ENCODE measurements at places on chromosomes 7 and 10.

DNA sequence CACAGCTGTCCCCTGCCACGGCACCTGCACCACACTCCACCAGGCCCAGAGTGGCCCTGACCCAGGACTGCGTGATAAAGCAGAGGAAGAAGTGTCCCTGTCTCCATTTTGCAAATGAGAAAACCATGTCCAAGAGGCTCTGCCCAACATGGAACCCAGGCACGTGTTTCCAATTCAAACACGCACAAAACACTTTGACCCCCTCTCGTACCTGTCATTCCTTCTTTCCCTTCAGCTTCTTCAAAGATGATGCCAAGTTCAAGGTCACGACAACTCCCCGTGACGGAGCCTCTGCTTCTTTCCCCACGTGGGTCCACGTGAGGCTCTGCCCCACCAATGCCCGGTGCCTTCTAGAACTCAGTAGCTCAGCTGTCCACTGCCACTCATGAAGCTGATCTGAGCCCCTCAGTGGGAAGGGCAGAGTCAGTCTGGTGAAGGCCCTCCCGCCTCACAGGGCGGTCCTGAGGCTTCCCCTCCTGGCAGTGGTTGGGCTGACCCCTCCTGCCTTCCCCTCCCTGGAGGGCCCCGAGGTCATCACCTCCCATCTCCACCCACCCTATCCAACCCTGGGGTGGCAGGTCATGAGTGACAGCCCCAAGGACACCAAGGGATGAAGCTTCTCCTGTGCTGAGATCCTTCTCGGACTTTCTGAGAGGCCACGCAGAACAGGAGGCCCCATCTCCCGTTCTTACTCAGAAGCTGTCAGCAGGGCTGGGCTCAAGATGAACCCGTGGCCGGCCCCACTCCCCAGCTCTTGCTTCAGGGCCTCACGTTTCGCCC is 19.0 kb downstream of the CALML5 start:
- peaks cover 46% of the 10 kb centered on the region for H3K27me3 ChIP-seq
- no peaks in the 10 kb centered on the region for H3K36me3 ChIP-seq
- H3K4me3 ChIP-seq = no peak overlapping the region
- no peak for DNase-seq
- no peaks in the 10 kb centered on the region for H3K4me1 ChIP-seq

DNA sequence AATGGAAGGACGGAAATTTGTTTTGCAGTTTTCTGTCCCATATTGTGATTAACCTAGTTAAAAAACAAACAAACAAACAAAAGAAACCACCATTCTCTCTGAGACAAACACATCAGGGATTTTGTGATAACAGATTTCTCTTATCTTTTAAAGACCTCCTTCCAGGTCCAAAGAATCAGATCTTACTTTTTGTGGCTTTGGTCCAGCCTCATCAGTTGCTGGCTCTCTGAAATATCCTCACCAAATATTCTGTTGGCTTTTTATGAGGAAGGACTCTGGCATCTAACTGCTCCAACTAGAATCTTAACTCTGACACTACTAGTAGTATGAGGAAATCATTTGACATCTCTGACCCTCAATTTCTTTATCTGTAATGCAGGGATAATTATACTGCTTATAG is 4.8 kb downstream of the FAM204A start:
- peaks cover 41% of the 10 kb centered on the region for H3K36me3 ChIP-seq
- H3K4me1 ChIP-seq = peaks cover 49% of the 10 kb centered on the region
- no peaks in the 10 kb centered on the region for H3K27me3 ChIP-seq
- no peak overlapping the region for H3K27ac ChIP-seq
- H3K4me3 ChIP-seq = no peak overlapping the region

GRCh38 chr7:40175725-40176510 is 41.1 kb downstream of the SUGCT start:
- H3K27ac ChIP-seq = no peak overlapping the region
- H3K4me3 ChIP-seq = no peak overlapping the region
- H3K4me1 ChIP-seq = no peaks in the 10 kb centered on the region
- no peaks in the 10 kb centered on the region for H3K36me3 ChIP-seq
- DNase-seq = no peak

GRCh38 chr10:60123172-60123571 is 216.8 kb upstream of the CCDC6 start:
- no peak overlapping the region for H3K27ac ChIP-seq
- DNase-seq = no peak
- no peaks in the 10 kb centered on the region for H3K4me1 ChIP-seq
- no peaks in the 10 kb centered on the region for H3K36me3 ChIP-seq

DNA sequence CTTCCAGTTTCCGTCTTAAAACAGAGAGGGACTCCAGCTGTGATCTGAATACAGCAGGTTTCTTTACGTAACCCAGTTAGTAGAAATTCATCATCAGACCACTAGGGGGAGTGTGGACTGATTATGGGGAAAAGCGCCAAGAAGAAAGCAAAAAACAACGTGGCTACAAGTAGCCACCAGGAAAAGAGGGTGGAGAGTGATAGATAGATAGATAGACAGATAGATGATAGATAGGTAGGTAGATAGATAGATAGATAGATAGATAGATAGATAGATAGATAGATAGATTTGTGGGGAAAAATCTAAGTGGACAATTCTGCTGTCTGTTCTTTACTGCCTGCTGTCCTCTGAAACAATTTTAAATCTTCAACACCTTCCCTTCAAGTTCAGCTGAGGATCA is 12.7 kb upstream of the AKR1B10 start:
- peaks cover 44% of the 10 kb centered on the region for H3K27me3 ChIP-seq
- no peak overlapping the region for H3K27ac ChIP-seq
- no peak overlapping the region for H3K4me3 ChIP-seq
- H3K4me1 ChIP-seq = peaks cover 2% of the 10 kb centered on the region
